ENCODE measurements at places on chromosomes 2 and 18.

GRCh38 chr2:193024791-193025190 is 830.1 kb upstream of the TMEFF2 start:
- no peak for DNase-seq

DNA sequence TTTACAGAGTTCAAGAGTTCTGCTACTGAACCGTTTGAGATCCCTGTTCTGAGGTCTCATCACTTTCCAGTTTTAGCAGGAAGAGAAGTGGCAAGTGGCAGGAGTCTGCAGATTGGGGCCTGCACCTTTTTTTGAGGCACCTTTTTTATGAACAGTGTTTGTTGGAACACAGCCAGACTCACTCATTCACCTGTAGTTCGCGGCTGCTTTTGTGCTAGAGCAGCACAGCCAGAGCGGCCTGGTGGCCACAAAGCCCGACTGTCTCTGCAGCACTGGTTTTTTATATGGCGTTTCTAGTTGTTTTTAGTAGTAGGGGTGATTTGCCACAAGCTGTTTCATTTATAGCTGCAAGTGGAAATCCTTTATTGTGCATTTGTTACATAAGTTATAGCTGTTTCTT is 8.6 kb downstream of the ACP1 start:
- DNase-seq = no peak

- DNase-seq = no peak
Measured at GRCh38 chr2:209629597-209629996, 142.0 kb upstream of the UNC80 start.

DNA sequence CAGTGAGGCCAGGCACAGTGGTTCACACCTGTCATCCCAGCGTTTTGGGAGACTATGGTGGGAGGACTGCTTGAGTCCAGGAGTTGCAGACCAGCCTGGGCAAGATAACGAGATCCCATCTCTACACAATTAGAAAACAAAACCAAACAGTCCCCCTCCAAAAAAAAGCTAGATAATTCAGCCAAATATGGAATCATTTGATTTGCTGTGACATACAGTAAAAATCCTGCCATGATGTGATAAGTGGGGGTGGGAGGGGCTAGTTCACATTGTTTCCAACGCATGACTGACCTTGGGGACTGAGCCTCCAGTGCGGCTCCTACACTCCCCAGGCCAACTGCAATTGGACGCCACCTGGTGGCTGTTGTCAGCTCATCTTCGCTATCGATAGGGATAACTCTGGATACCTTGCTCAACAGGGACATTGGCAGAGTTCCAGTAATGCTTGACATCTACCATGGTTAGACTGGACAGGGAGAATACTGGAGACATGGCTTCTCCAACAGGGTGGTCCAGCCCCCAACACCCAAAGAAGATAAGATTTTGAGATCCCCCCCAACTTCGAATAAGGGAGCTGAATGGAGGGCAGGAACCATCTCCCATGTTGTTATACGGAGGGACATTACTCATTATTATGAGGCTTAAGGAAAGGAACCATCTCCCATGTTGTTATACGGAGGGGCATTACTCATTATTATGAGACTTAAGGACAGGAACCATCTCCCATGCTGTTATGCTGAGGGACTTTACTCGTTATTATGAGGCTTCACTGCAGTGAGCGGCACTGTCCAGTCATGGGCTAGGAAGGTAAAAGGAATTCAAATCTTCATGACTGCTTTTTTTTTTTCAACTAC is 135.9 kb downstream of the TGIF1 start:
- peak; percentile 85 for DNase-seq

DNA sequence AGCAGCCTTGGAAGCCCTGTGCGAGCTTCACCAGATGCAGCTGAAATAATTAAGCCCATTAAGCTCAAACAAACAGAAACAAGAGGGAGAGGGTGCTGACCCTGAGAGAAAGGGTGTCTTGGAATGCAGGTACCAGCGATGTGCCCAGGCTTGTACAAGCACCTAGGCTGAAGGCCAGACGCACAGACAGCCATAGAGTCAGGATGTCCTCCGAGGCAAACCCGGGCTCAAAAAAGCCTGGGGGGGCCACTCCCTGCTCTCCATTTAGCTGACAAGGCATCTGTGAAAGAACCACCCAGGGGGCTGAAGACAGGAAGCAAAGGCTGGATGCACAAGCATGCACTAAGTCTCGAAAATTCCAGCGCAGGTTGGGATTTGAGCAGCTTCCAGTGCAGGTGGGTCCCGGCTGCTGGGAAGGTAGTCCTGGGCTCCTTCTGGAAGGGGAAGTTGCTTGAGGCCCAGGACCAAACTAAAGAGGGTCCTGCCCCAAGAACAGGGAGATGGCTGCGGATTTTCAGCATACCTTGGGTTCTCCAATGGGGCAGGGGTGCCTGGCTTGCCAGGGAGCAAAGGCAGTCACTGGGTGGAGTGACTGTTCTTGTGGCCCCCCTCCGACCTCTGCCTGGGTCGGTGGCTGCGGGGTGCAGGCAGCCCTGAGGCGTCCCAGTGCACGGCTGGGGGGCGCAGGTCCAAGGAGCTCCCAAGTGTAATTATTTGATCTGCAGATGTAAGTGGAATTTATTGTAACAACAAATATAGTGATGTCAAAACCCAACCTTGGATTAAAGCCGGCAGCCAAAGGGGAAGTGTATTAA is 5.9 kb downstream of the GBX2 start:
- DNase-seq = no peak

GRCh38 chr18:54004828-54005227 is 219.6 kb downstream of the MBD2 start:
- no peak for DNase-seq

GRCh38 chr2:19664646-19665045 is 237.1 kb downstream of the TTC32 start:
- DNase-seq = no peak
